ENCODE measurements at places on chromosomes 3 and 15.

DNA sequence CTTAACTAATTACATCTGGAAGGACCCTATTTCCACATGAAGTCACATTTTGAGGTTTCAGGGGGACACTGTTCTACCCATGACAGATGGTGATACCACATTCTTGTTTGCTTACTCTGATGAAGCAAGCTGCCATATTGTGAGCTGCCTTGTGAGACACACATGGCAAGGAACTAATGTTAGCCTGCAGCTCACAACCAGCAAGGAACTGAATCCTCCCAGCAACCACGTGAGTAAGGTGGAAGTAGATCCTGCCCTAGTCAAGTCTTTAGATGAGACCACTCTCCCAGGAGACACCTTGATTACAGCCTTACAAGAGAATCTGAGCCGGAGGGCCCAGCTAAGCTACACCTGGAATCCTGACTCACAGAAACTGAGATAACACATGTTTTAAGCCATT, 160.1 kb downstream of the PDE8A start:
- DNase-seq, result no peak

DNA sequence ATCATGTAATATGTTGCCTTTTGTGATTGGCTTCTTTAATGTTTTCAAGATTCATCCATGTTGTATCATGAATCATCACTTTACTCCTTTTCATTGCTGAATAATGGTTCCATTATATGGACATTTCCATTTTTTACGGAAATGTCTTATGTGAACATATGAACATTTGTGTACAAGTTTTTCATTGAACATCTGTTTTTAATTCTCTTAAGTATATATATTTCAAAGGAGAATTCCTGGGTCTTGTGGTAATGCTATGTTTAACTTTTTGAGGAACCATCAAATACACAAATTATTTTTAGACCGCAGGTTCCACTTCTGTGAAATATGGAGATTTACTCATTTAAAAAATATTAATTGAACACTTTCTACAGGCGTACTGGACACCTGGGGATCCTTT, 85.7 kb downstream of the ARIH1 start:
- DNase-seq, result no peak

GRCh38 chr3:156140001-156140595, 19.7 kb downstream of the KCNAB1 start:
- DNase-seq, result no peak

DNA sequence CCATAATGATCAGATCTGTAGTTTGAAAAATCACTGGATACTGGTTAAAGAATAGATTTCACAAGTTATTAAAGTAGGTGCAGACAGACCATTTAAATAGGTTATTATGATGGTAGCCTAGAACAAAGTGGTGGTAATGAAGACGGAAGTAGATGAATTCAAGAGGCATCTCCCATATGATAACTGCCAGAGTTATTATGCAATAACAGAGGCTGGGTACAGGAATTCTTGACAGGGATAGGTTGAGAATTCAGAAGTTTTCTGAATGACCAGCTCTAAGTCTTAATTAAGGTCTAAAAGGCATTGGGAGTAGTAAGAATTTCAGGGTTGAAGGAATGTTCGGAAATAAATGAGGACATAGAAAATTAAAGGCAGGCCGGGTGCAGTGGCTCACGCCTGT, 108.9 kb downstream of the PEAK1 start:
- DNase-seq, result no peak

DNA sequence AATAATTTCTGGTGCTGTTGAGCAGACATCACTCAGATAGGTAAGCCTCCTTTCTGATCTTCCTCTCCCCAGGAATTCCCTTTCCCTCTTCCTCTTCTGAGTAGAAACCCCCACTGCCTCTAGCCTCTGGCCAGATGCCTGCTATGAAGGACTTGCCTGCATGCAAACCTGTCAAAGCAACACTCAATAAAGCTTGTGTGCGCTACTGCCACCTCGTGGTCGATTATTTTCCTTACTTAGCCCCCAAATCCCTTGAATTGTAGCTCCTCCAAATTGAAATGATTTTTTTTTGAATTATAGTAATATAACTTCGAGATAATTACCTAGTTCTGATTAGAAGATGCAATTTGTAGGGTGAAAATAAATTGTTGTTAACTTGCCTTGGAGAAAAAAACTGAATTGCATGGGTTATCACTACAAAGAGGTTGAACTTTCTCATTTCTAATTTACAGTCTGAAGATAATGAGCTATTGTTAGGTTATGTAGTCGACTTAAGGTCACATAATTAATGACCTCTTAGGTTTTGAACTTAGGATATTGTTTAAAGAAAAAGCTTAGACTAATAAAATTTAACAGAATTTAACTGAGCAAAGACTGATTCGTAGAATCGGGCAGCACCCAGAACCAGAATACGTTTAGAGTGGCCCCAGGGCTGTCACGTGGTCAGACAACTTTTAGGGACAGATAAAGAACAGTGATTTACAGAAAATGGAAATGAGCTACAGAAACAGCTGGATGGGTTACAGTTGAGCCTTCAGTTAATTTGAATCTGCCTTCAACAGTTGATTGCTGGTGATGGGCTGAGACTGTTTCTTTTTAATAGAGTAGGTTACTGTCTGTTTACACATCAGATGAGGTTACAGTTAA, 269.3 kb downstream of the ARPP21 start:
- DNase-seq, result peak; percentile 68

GRCh38 chr3:73637042-73637441, 12.3 kb upstream of the PDZRN3 start:
- no peak for DNase-seq
